Ovary (tissue), 10 donors: ENCODE measurements at places on chromosomes 3 and 15. TPM values are rescaled to one million over a fixed set of nuclear protein-coding genes. Genes with fewer than 3 reads are reported as not detected.

Gene CEP152
- 1.4 TPM for polyA plus RNA-seq

Gene AZI2
- 56.2 TPM for polyA plus RNA-seq

Gene FAM3D
- polyA plus RNA-seq = not detected

Gene VGLL3
- 7.7 TPM for polyA plus RNA-seq

GRCh38 chr15:81407718-81408117, 33.7 kb upstream of the TMC3 start:
- no peak for DNase-seq

DNA sequence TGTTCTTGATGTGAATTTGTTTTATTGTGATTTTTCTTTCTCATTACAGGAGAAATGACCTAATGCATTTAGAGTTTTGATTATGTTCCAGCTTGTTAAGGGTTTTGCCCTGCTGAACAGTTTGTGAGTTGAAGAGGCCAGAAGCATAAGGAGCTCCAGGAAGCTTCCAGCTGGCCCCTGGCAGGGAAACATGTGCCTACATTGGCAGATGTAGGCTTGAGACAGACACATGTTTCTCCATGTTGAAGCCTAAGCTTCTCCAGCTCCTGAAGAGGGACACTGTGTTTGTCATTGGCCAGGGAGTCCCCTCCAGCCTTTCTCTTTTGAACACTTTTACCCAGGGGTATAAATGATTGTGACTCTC, 88.4 kb downstream of the ASB7 start:
- DNase-seq = no peak

DNA sequence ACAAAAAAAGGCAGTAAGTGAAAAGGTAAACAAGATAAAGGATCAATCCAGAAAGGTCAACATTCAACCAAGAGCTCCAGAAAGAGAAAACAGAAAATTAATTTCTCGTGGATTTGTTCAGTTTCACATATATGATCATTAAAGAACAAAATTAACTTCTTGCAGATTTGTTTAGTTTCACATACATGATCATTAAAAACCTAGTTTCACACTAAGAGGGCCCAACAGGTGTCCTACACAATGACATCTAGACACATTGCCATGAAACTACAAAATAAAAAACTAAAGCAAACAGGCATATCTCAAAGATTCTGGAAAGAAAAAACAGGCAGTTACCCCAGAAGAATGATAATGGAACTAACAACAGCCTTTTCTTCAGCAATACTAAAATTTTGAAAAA, 22.1 kb downstream of the PHC3 start:
- no peak for DNase-seq

- no peak for DNase-seq
Observed at GRCh38 chr3:32502946-32503286, 264 bp upstream of the CMTM6 start.

DNA sequence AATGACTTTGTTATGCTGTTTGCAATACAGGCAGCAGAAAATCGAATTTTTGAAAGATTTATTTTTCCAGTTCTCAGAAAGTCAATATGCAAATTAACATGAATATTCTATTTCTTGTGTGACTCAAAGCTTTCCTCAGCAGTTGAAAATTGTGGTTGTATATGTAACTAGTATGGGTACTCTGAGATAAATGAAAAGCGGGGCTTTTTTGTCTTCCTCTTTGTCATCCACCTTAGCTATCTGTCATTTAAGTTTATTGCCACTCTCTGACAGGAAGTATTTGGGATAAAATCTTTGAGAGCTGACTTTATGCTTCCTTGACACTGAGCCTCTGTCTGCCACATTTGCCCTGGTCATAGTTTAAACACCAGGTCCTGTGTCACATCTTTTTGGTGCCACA, 91.5 kb downstream of the ATG7 start:
- DNase-seq = no peak

DNA sequence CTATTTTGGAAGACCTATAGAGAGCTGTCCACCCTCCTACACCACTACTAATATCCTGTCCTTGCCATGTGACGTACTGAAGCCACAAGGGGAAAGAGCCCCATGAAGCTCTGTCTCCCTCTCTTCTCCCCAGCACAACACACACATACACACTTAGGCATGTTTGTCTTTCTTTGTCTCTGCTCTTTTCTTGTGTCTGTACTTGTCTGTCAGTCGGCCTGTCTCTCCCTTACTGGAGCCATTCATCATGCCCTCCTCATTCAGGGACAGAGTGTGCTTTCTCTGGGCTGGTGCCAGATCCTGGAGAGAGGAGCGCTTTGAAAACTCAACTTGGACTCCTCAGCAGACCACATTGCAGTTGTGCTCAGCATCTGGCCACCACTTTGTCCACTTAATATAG, 47.6 kb downstream of the PSMD6 start:
- DNase-seq = no peak

DNA sequence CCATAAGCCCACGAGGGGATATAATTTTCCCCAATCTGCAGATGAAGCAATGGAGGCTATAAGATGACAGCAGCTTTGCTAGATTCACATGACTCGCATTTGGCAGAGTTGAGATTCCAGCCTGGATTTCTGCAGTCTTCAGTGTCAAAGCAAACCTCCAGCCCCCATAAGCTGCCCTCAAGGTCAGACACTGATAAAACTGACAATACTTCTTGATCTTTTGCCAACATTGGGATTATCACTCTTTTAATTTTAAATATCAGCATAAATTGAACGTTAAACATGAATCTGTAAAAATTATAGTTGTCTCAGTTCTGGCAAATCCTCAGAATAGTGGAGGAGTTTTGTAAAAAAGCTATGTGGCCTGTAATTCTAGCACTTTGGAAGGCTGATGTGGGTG, 234.1 kb upstream of the TRIM42 start:
- no peak for DNase-seq

- DNase-seq = no peak
Observed at GRCh38 chr3:4834403-4834866, 144.8 kb upstream of the BHLHE40 start.
